ENCODE measurements at places on chromosomes 2 and 18. TPM values are rescaled to one million over a fixed set of nuclear protein-coding genes. Genes with fewer than 3 reads are reported as not detected.

DNA sequence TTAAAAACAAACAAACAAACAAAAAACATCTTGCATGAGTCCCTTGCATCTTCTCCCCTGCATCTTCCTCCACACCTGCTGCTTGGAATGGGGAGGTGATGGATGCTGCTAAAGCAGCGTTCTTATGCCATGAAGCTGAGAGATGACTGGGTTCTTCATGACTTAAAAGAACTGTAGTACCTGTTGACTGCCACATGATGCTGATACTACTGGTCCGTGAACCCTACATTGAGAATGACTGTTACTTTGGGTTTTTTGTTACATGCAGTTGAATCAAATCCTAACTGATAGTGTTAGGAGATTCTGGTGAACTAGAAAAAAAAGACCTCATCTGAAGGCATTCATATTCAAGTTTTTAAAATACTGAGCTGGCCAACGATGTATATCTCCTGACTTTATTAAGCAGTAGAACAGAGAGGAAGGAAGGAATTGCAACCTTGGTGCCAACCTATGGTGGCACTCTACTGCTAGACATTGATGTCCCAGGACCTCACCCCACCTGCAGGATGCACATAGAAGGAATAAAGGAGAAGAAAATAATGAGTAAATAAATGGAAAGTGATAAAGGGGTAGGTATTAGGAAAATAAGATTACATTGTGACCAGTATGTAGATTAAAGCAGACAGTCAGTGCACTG, 63.2 kb upstream of the SPAG16 start:
- H3K27ac ChIP-seq = no peak overlapping the region
- H3K4me1 ChIP-seq = no peaks in the 10 kb centered on the region
- H3K4me3 ChIP-seq = no peak overlapping the region

DNA sequence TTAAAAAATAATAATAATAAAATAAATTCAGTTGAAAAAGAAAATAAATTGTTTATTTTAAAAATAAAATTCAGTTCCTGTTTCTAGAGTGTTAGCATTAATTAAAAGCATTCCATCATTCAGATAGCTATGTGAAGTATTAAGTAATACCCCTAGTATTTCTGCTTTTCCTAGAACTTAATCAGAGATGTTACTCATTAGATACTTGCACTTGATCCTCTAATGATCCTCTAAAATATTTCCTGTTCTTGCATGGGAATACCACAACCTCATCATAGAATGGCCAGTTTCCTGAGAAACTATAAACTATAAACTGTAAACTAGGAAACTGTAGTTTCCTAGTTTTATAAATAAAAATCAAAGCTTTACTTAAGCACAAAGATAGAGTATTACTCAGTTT, 11.1 kb upstream of the CNNM3 start:
- H3K4me3 ChIP-seq = no peak overlapping the region
- DNase-seq = no peak
- peaks cover 11% of the 10 kb centered on the region for H3K36me3 ChIP-seq
- no peak overlapping the region for H3K27ac ChIP-seq

- peaks cover 3% of the 10 kb centered on the region for H3K36me3 ChIP-seq
- no peaks in the 10 kb centered on the region for H3K27me3 ChIP-seq
- H3K27ac ChIP-seq = no peak overlapping the region
- peaks cover 13% of the 10 kb centered on the region for H3K4me1 ChIP-seq
- no peak overlapping the region for H3K4me3 ChIP-seq
These were observed 3.3 kb downstream of the PPP1R7 start for GRCh38 chr2:241153616-241154015.

DNA sequence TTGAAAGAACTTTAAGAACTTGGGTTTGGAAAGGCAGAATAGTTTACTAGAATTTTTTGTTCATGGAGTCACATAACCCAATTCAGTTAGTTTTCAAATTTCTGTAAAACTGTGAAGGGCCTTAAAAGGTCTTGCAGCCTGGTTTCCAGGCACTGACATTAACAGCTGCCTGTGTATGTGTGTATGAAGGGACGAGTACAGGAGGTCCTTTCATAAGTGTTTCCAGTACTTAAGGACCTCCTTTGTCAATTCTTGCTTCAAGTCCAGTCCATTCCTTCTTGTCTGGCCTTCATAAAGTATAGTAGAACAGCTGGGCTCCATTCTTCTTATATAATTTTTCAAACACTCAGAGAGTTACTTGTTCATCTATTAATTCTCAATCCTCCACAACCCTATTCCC, 136.5 kb downstream of the NR4A2 start:
- H3K36me3 ChIP-seq = peaks cover 8% of the 10 kb centered on the region
- H3K4me1 ChIP-seq = peaks cover 30% of the 10 kb centered on the region
- no peak overlapping the region for H3K4me3 ChIP-seq
- H3K27ac ChIP-seq = no peak overlapping the region
- no peaks in the 10 kb centered on the region for H3K27me3 ChIP-seq
- DNase-seq = no peak

- peaks cover 4% of the 10 kb centered on the region for H3K4me1 ChIP-seq
- peaks cover 11% of the 10 kb centered on the region for H3K36me3 ChIP-seq
- H3K4me3 ChIP-seq = no peak overlapping the region
- H3K27me3 ChIP-seq = peaks cover 13% of the 10 kb centered on the region
These were observed 231.4 kb downstream of the FAM210A start for GRCh38 chr18:13494871-13495445.

- H3K27ac ChIP-seq = no peak overlapping the region
- H3K4me3 ChIP-seq = no peak overlapping the region
- peaks cover 3% of the 10 kb centered on the region for H3K4me1 ChIP-seq
- H3K36me3 ChIP-seq = no peaks in the 10 kb centered on the region
These were observed 287.6 kb downstream of the PHLPP1 start for GRCh38 chr18:63002803-63003445.

GRCh38 chr2:9971105-9971818, 19.8 kb downstream of the GRHL1 start:
- H3K27ac ChIP-seq = no peak overlapping the region
- no peak overlapping the region for H3K4me3 ChIP-seq
- H3K4me1 ChIP-seq = peaks cover 17% of the 10 kb centered on the region
- peaks cover 15% of the 10 kb centered on the region for H3K36me3 ChIP-seq
- no peaks in the 10 kb centered on the region for H3K27me3 ChIP-seq
- DNase-seq = no peak

The UGT1A3 gene
- total RNA-seq = not detected

The ZFP36L2 gene
- total RNA-seq = 222 TPM

The KRTCAP3 gene
- 15.4 TPM for total RNA-seq

The CCL20 gene
- not detected for total RNA-seq

The TMEM37 gene
- 17.4 TPM for total RNA-seq

Data from progenitor cell of endocrine pancreas (in vitro differentiated cells).